ENCODE measurements at places on chromosomes 13 and 19.

- DNase-seq = no peak
These were observed 10.3 kb downstream of the ACTN4 start for GRCh38 chr19:38657633-38658222.

DNA sequence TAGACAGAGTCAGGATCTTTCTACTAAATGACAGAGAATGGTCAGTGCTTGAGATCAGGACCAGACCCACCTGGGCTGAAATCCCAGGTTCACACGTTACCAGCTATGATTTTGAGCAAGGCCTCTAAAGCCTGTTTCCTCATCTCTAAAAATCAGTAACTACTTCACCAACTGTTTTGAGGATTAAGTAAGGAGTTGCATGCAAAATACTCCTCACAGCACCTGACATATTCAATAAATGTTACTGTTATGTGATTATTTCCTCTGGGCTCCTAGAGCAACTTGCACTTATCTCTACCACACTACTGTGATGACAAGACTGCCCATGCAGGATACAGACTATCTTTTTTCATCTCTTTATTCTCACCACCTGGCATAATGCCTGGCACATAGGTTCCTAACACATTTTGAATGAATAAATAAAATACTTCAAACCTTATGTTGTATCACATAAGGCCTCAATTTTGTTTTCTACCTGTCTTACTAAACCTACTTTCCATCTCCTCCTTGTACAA lies 1.8 kb downstream of the KATNAL1 start:
- no peak for DNase-seq

DNA sequence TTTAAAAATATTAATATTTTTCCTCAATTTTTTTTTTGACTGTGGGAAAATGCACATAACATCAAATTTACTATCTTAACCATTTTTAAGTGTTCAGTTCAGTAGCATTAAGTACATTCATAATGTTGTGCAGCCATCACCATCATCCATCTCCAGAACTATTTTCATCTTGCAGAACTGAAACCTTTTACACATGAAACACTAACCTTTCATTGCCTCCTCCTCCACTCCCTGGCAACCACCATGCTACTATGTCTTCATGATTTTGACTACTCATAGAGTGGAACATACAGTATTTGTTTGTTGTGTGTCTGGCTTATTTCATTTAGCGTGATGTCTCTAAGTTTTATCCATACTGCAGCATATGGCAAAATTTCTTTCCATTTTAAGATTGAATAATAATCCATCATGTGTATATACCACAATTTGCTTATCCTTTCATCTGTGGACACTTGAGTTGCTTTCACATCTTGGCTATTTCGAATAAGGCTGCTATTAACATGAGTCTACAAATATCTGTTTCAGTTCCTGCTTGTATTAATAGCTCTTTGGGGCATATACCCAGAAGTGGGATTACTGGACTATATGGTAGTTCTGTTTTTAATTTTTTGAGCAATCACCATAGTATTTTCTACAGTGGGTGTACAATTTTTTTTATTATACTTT lies 376.4 kb downstream of the MTUS2 start:
- DNase-seq = no peak

DNA sequence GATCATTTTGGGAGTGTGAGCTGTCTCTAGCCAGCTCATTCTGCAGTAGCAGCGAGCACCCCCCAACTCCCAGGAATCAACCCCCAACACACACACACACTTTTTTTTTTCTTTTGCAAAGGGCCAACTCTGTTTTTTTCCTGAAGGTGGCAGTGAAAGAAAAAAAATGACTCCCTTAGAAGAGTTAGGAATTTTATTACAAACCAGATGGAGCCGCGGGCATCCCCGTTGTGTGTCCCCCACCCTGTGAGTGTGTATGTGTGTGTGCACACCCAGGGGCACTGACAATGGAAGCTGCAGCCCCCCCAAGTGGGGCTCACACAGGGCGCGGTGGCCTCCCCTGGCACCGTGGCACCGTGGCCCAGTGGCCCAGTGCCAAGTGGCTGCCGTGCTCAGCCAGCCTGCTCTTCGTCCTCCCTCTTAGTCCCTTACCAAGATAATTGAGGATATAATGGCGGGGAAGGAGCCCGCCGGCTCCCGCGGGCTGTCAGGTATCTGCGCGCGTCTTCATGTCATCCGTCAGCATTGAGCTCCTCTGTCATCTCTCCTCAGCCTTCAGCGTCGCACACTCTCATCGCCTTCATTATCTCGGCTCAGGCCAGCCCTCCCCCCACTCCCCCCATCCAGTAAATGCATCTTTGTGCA lies 314.1 kb downstream of the ZNF536 start:
- DNase-seq = no peak

DNA sequence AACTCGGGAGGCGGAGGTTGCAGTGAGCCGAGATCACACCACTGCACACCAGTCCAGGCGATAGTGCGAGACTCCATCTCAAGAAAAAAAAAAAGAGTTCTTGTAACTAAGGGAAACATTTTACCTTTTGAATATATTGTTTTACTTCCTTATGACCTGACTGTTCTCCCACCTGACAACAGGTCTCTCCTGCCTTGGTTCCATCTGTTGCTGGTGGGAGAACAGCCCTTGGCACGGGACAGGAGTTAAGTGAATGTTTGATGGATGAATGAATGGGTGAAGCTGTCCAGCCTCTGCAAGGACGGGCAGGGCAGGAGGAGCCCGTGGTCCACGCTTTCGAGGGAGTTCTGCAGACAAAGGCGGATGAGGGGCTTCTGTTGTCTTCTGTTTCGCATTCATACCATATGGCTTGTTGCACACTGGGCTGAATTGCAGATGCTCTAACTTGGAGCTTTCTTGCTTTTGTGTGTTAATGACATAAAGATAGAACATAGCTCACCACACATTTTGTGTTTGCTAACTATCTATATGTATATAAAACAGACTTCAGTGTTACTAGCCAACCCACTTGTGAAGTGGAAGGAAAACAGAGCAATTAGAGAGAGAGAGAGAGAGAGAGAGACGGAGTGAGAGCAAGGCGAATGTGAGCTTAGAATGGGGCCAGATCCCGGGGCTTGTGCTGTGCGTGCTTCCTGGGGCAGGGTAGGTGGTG lies 16.2 kb upstream of the CCNE1 start:
- no peak for DNase-seq

GRCh38 chr13:24180750-24181377 lies 20.3 kb downstream of the SPATA13 start:
- DNase-seq = no peak

GRCh38 chr19:19463348-19464117 lies 51.8 kb downstream of the TSSK6 start:
- DNase-seq = no peak

DNA sequence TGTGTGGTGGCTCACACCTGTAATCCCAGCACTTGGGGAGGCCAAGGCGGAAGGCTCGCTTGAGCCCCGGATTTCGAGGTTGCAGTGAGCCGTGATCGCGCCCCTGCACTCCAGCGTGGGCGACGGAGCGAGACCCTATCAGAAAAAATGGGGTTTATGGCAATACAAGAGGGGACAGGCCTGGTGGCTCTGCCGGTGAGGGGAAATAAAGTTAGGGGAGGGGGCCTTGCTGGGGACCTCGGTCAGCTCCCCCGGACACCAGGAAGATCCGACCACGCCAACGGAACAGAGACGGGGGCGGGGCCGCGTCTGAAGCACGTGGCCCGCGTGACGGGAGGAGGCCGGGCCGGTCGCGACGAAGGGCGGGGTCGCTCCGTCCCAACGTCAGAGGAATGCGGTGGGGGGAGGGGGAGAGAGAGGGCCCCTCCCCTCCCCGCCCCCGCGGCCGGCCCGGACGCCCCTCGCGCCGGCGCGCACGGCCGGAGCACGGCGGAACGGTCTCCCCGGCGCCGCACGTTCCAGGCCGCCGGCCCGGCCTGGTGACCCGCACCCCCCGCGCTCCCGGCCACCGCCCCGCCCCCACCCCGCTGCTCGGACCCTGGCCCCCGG lies 1.9 kb upstream of the HNRNPL start:
- DNase-seq = peak; percentile 92

DNA sequence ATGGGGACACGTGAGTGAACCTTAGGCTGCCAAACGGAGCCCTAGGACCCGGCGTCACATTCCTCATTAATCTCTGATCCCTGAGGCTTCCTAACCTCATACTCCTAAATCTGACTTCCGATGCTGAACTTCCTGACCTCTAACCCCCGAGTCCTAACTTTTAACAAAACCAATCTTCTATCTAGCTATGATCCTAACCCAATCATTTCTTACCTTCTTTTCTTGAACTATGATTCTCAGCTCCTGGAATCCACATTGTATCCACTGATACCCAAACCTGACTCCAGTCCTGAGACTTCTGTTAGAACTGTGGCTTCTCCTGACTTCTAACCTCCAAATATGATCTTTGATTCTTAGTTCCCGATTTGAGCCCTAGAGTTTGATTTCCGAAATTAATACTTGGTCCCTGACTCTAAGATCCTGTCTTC lies 447 bp downstream of the NFKBIB start:
- DNase-seq = no peak

DNA sequence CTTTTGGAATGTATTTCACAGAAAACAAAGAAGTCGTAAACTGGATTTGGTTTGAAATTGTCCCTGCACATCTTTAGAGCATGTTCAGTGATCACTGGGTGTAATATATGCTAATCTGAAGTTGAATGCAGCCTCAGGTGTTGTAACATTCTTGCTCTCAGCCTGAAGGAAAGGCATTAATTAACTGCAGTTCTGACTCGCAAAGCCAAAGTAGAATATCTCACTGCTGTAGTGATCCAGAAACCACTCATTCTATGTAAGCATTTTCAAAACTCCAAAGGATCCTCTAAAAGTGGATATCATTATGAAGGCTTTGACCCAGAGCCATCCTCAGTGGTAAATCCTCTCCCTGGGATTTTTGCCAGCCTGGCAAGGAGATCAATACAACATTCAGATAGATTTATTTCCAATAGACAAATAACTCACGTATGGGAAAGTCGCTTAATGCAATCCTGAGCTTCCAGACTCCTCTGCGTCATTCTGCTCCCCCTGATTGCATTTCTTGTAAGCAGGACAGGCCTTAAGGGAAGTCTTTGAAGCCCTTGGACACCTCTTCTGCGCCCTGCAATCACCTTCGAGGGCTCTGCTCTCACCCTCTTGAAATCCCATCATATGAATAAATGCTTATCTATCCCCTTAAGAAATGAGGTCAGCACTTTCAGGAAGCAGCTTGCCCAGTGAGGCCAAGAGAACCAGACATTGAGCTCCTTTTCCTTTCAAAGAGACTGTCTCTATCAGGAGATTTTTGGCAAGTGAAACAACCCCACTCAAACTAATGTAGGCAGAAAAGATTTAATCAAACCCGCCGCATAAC lies 301.7 kb upstream of the NBEA start:
- no peak for DNase-seq

- no peak for DNase-seq
These were observed 520.9 kb downstream of the KLF5 start for GRCh38 chr13:73579574-73580274.

DNA sequence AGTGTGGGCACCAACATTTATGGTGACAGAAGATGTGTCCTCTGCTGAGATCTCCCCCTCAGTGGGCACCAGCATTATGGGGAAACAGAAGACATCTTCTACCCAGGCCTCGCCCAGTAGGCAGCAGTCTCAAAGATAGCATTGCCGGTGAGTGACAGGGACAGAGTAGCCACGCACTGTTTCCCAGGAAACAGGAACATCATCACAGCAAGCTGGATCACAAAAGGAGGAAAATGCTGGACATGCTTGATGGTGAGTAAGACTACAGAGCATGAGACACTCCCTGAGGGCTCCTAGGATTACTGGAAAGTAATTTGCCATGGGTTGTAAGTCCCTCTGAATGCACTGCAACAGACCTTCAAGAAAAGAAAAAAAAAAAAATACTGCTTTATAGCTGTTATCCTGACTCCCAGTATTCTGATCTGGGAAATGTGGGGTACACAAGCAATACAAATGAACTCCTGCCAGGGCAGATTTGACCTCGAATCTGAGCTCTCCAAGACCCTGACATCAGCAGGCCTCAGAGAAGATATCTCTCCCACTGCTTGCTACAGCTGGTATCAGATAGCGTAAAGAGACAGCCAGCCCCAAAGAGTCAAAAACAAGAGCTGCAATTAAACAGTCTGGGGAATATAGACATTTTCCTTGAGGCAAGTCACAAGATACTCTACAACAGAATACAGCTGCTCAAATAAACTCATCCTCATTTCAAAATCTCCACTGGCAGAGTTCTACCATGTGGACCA lies 180.4 kb downstream of the RBM26 start:
- DNase-seq = no peak

GRCh38 chr13:87678372-87678752 lies 7.2 kb downstream of the SLITRK5 start:
- DNase-seq = no peak

DNA sequence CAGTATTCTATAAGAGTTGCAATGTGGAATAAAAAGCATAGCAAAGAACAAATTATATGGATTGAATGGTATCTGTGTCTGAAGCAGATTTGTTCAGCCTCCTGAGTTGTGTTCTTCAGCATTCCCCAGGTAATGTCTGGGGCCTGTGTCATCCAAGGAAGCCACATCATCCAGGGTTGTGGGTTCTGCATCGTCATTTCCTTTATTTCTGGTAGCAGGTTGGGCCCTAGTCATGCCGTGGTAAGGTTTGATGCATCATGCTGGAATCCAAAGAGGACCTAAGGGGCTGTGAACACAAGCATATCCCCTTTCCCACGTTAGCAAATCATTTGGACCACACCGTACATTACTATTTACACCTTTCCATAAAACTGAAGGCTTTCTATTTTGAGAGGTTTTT lies 131.0 kb upstream of the ZNF91 start:
- DNase-seq = no peak

GRCh38 chr13:77946522-77946921 lies 27.9 kb upstream of the EDNRB start:
- DNase-seq = no peak

- peak; percentile 71 for DNase-seq
These were observed 404.4 kb downstream of the SPRY2 start for GRCh38 chr13:79936368-79937136.

- no peak for DNase-seq
These were observed 37.4 kb downstream of the ZNF787 start for GRCh38 chr19:56083668-56084067.

DNA sequence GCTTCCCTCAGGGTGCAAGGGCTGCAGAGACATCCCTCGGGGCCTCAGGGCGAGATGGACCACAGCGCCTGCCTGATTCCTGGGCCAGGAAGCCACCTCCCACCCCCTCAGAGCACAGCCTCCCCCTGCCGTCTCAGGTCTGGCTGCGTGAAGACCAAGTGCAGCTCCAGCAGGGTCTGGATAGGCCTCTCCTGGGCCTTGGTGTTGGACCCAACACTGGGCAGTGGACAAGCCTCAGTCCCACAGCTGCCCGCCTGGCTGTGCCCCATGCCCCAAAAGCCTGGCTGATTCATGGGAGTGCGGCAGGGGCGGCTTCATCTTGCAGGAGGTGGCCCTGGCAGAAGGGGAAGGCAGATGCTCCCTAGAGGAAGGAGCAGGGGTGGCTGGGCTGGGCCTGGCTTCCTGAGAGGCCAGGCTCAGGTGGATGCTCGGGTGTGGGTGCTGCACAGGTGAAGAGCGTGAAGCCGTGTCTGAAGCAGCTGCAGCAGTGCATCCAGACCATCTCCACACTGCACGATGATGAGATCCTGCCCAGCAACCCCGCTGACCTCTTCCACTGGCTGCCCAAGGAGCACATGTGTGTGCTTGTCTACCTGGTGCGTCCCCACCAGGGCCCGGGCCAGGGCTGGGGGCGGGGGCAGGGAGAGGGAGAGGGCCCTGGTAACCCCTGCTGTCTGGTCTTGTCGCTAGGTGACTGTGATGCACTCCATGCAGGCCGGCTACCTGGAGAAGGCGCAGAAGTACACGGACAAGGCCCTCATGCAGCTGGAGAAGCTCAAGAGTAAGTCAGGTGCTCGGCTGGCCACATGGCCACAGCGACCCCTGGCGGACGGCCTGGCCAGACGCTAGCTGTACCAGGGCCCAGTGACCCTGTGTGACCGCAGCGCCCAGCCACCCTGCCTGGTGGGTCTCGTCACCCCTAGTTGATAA lies 21.7 kb downstream of the MAU2 start:
- DNase-seq = peak; percentile 15
